ENCODE measurements at places on chromosomes 4 and X.

DNA sequence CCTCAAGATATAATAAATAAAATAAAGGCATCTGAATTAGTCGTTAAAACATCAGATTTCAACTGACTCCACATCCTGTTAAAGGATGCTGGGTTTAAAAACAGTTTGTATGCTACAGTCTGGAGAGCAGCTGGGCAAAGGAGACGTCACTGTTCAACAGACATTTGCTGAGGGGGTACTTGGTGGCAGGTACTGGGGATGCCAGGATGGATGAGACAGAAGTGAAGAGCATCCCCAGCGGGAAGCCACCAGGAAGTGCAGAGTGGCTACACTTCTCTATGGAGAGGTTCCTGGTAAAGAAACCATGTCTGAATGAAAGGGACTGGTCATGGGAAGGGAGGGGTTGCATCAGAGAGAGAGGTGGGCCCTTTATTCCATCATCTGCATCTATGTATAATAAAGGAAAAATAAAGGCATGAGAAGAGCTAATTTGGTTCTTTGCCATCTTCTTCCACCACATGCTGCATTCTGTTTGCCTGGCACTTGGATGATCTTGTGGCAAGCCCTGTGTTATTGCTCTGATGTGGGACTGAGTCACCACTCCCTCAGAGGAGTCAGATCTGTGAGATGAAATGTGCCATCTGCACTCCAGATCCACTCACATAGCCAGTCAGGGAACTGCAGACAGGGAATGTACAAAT is 145.0 kb downstream of the SOWAHB start:
- DNase-seq: no peak

DNA sequence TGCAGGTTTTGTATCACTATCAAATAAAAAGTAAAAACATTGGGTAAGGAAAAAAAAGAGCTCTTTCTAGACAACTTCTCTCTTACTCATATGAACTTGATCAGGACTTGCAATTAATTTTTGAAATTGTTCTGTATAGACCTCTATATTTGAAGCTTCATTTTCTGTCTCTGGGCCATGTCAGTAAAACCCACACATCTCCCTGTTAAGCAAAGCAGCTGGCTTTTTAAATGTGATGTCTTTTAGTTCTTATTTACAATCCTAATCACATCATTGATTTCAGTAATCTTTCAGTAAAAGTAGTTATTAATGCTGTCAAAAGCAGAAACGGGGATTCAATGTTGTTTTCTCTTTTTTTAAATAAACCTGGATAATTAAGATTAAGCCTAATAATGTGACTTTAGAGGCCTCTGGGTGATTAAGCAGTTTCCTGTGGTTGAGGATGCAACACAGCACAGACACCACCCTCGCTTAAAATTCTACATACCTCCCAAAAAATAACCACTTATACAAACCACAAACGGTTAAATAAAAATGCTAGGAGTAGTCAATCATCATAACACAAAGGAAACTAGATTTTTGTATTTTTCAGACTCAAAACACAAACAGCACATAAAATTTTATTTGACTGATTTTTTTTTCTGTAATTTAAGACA is 5.2 kb upstream of the PCDH10 start:
- DNase-seq: no peak

- DNase-seq: no peak
Observed at GRCh38 chrX:850471-850916, 219.9 kb downstream of the SHOX start.

DNA sequence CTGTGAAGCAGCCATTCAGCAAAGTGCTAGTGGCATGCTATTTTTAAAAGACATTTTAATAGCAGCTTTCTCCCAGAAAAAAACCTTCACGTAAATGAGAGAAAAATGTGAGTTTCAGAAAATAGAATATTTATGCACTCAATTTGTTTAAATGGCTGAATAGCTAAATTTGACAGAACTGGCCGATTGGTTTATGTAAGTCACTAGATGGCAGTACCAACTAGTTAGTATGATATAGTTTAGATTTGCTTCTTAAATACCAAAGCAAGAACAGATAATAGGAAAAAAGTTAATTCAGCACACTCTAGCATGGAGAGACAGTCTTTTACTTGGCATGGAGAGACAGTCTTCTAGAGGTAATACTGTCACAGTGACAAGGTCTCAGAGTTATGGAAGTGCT is 250.1 kb downstream of the SNCA start:
- DNase-seq: no peak

DNA sequence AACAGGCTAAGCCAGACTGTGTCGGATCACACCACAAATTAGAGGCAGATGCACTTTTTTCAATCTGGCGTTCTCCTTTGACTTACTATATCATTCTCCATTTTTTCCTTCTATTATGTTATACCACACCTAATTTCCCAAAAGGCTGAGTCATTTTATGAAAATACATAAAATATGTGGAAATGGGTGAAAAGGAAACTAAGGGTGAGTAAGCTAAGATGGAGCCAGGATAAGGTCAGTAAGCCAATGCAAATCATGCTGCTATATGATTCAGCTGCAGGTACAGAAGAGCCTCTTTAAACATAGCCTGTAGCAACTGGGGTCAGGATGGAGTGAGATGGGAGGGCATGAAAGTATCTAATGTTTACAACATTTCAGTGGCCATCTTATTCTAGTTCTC is 94.0 kb upstream of the TEX13A start:
- DNase-seq: no peak

DNA sequence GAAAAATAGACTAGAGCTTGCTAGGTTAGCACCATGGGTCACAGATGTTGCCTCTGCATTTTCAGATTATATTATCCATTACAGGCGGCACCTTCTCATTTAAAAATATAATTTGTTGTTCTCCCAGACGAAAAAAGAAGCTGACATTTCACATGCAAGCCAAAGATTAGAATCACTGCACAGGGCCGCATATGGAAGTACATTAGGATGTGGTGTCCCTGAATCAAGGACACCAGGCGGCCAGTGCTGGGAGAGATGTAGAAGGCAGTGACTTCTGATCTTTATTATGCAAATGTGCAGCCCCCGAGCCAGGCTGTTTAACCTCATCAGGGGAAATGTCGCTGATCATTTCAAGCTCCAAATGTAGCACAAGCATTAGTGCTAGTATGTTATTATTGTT is 22.8 kb downstream of the REELD1 start:
- no peak for DNase-seq

- DNase-seq: no peak
Observed at GRCh38 chr4:20474119-20474518, 222.4 kb downstream of the SLIT2 start.
